ENCODE measurements at places on chromosomes 6 and 20. TPM values are rescaled to one million over a fixed set of nuclear protein-coding genes. Genes with fewer than 3 reads are reported as not detected.

The FAM217A gene
- total RNA-seq: not detected

The PTCHD4 gene
- total RNA-seq: not detected

The SLX4IP gene
- total RNA-seq: 6.4 TPM

The PMEPA1 gene
- total RNA-seq: 1.1 TPM

The KCNQ2 gene
- not detected for total RNA-seq

The GABRR1 gene
- total RNA-seq: not detected

The PRPH2 gene
- not detected for total RNA-seq

The PANK2 gene
- 51.4 TPM for total RNA-seq
